ENCODE measurements at places on chromosomes 1 and 21. TPM values are rescaled to one million over a fixed set of nuclear protein-coding genes. Genes with fewer than 3 reads are reported as not detected.

Gene CD1D
- total RNA-seq = under 0.01 TPM

Gene MAST2
- total RNA-seq = 24.8 TPM

Gene KCNE2
- total RNA-seq = not detected

Gene ACADM
- 19.2 TPM for total RNA-seq

Gene CHIT1
- not detected for total RNA-seq

Gene EXO5
- 21.1 TPM for total RNA-seq

Gene AADACL3
- not detected for total RNA-seq

Gene RIPK4
- 0.38 TPM for total RNA-seq

Gene ABCG1
- total RNA-seq = 5.2 TPM

Gene ANGPTL7
- not detected for total RNA-seq

Gene LRRC71
- total RNA-seq = 0.56 TPM

Gene POU3F1
- total RNA-seq = not detected

Gene NBPF10
- 3.1 TPM for total RNA-seq

Gene KIF21B
- total RNA-seq = 0.19 TPM

Gene KRTAP7-1
- total RNA-seq = not detected

Gene MXRA8
- total RNA-seq = 141 TPM

Gene CLDN17
- not detected for total RNA-seq

Gene OLFML3
- total RNA-seq = 7.5 TPM

Gene FCRL5
- not detected for total RNA-seq

Gene TNFRSF25
- total RNA-seq = 6.8 TPM

Gene ILDR2
- under 0.01 TPM for total RNA-seq

Gene KRTAP13-3
- not detected for total RNA-seq

Gene FMO2
- 27.9 TPM for total RNA-seq

Gene PYCR2
- 38.6 TPM for total RNA-seq

Gene ACTN2
- 0.56 TPM for total RNA-seq

Gene DNAJC11
- total RNA-seq = 35.5 TPM

Gene MTMR11
- total RNA-seq = 6.5 TPM

Gene EXTL1
- 0.58 TPM for total RNA-seq

Gene SLC25A34
- total RNA-seq = 0.38 TPM

Gene LIPI
- not detected for total RNA-seq

Gene AJAP1
- under 0.01 TPM for total RNA-seq

Gene PRDM16
- total RNA-seq = 1.1 TPM

Gene PTAFR
- total RNA-seq = under 0.01 TPM

Gene HJV
- total RNA-seq = not detected
